H7 (cell line): ENCODE measurements at places on chromosomes 4 and X. TPM values are rescaled to one million over a fixed set of nuclear protein-coding genes. Genes with fewer than 3 reads are reported as not detected.
A peak's percentile ranks its signal among the peaks of the same experiment; 100 is the strongest.

DNA sequence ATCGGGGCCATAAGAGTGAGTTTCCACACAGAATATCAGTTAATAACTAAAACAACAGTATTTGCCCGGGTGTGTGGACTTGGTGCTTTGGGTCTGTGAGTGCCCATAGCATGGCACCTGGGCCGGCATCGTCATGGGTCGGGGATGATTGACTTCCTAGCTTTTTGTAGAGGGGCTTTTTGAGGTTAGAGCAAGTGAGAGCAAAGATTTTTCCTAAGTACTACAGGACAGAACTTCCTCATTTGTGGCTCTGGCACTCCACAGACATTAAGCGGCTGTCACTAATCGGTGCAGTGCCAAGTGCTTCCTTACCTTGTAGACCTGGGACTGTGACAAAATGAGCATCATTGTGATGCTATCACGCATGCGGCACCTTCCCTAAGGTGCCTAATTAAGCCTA, 81.0 kb downstream of the SHROOM2 start:
- no peak for DNase-seq

The GUCY1A1 gene
- total RNA-seq, result 0.10 TPM in 1 of 2 replicates, not detected in the other

- no peak for DNase-seq
These were observed 95.6 kb downstream of the ADAMTS3 start for GRCh38 chr4:72473434-72473900.

DNA sequence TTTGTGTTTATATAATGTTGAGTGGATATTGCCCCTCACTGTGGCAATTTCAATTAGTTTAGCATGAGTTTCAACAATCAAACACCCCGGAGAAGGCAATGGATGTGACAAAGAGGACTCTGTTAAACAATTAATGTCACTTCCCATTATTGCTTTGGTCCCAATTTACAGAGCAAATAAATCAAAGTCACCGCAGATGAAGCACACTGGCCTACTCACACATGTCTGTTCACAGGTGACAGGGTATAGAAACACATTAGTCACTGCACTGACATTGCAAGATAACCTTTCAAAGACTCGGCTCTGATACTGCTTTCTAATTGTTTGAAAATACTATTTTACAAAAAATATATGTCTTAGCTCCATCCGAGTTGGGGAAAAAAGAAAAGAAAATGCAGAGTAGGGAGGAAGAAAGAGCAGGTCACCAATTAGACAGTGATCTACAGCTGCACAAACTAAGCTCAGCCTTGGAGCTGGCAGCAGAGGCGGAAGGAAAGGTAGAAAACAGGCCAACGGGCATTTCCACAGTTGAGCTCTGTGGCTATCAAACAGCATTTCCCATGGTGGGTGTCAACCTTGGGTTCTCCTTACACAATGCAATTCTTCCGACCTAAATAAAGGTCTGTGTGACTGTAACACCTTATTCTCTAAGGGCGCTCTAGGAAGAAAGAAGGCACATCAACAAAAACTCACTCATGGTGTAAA, 53.9 kb downstream of the PPARGC1A start:
- no peak for DNase-seq

The TMEM150C gene
- total RNA-seq, result 2.4 and 3.3 TPM in 2 replicates

DNA sequence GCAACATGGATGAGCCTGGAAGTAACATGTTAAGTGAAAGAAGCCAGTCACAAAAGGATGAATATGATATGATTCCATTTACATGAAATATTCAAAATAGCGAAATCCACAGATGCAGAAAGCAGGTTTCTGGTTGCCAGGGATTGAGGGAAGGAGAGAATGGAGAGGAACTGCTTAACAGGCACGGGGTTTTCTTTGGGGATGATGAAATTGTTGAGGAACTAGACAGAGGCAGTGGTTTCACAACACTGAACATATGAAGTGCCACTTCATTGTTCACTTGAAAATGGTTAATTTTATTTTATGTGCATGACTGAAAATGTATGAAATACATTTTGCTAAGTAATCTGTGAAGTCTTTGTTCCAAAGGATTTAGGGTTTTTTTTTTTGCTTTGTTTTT, 182.5 kb upstream of the TBL1X start:
- DNase-seq, result no peak

The OPRPN gene
- not detected in 2 replicates for total RNA-seq

DNA sequence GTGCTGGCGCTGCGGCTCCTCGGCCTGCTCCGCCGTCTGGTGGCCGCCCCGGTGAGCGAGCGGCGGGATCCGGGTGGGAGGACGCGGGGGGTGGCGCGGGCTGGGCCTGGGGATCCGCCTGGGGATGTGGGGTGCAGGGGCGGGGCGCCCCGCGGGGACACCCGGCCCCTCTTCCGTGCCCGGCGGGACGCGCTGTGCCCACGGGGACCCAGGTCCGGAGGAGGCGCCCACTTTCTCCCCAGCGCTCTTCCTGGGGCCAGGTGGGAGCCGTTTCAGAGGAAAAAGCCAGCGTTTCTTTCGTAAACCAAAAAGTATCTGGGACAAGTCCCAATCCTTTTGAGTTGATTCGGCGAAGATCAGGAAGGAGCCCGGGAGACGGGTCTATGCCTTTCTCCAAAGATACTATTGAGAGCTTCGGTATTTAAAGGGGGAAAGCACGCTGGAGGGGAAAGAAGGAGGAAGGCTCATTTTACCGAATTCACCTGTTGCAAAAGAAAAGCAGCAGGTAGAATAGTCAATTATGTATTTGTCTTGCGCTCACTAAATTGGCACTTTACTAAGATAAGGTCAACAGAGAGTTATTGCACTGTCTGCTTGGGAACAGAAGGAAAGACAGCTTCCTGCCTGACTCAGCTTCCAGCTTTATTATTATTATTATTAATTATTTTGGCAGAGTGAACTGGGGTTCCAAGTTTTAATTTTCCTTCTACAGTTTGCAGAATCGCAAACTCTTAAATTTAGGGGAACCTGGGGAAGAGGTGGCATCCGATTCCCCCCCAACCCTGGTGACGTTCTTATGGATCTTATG, 81.5 kb upstream of the CD99 start:
- no peak for DNase-seq

GRCh38 chr4:132865458-132865857, 283.6 kb upstream of the PCDH10 start:
- no peak for DNase-seq

The STBD1 gene
- total RNA-seq, result 1.6 and 1.7 TPM in 2 replicates

DNA sequence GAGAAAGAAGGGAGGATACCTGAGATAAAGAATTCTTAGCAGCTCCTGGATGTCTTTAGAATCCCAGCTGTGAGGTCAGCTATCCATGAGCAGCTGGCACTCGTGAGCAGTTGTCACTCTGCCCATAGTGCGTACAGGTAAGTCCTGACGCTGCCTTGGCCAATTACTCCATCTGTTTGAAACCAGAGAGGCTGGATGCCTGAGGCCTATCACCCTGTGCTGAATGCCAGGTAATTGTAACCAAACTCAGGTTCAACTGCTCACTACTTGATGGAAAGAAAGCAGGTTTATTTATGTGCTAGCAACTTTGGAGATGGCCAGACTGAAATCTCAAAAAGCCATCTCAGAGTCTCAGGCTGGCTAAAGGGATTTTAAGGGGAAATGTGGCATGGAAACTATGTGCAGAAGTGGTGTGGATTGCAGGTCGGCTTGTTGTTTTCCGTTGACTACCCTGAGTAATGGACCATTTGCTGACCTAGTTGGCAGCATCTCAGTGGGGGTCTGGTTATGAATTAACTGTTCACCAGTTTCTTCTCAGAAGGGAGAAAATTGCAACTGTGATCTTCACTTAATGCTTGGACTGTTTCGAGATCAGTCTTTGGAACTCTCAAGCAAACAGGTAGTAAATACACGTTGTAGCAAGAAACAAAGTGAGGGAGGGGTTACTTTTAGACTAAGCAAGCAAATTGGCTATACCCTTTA, 1614.0 kb upstream of the PCDH10 start:
- no peak for DNase-seq

DNA sequence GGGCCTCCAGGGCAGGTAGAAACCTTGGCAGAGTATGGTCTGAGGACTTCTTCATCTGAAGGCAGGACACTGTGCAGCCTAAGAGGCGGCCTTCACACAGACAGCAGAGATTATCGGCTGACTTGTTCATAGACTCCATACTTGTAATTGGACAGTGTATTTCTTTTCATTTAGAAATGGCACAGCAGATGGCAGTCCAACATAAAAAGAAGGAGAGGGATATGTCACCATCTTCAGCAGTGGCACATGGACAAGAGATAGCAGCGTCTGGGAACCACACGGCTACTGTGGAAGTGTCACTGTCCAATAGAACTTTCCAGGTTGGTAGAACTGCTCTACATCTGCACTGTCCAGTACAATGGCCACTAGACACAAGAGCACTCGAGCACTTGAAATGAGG, 21.7 kb upstream of the GEMIN8 start:
- no peak for DNase-seq

DNA sequence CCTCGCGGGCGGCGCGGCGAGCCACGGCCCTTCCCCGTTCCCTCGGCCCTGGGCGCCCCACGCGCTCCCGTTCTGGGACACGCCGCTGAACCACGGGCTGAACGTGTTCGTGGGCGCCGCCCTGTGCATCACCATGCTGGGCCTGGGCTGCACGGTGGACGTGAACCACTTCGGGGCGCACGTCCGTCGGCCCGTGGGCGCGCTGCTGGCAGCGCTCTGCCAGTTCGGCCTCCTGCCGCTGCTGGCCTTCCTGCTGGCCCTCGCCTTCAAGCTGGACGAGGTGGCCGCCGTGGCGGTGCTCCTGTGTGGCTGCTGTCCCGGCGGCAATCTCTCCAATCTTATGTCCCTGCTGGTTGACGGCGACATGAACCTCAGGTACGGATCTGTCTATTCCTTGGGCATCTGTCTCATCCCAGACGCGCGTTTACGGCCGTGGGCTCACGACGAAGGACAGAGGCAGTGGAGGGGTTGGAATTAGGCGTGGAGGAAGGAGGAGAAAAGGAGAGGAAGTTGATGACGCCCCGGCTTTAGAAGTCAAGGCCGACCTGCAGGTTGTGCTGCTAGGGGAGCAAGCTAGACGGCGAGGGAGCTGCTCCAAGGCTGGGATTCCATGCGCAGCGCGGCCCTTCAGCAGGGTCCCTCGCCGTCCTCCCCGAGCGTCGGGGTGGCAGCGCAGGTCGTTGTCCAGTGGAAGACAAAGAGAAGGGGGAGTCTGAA, 792 bp downstream of the SLC10A4 start:
- DNase-seq, result peak; percentile 61

- DNase-seq, result no peak
These were observed 102.8 kb upstream of the NOCT start for GRCh38 chr4:138912704-138913340.

- DNase-seq, result no peak
These were observed 696 bp upstream of the CA5B start for GRCh38 chrX:15737190-15737958.

DNA sequence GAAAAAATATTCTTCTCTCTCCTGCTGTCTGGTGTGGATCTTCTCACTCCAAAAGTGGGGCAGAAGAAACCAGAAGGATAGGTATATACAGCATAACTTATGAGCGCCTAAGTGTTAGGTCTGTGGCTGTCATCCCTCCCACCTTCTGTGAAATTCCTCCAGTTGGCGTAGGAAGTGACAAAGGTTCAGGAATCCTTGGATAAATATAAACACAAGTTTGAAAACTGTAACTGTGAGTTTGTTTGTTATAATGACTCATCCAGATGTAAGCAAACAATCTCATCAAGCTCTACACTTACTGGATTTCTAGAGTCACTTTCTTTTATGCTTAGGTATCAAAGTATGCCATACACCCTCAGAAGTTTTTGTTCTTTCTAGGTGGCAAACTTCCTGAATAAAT, 405.2 kb downstream of the FAT4 start:
- DNase-seq, result no peak

DNA sequence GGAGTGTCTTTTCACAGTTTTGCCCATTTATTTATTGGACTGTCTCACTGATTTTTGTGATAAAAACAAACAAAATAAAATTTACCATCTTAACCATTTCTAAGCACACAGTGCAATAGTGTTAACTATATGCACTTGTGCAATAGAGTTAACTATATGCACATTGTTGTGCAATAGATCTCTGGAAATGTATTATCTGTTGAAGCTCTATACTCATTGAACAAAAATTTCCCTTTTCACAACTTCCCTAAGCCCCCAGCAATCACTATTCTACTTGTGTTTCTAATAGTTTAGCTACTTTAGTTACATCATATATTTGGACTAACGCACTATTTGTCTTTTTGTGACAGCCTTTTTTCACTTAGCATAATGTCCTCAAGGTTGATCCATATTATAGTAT, 59.7 kb upstream of the BEX4 start:
- DNase-seq, result no peak

DNA sequence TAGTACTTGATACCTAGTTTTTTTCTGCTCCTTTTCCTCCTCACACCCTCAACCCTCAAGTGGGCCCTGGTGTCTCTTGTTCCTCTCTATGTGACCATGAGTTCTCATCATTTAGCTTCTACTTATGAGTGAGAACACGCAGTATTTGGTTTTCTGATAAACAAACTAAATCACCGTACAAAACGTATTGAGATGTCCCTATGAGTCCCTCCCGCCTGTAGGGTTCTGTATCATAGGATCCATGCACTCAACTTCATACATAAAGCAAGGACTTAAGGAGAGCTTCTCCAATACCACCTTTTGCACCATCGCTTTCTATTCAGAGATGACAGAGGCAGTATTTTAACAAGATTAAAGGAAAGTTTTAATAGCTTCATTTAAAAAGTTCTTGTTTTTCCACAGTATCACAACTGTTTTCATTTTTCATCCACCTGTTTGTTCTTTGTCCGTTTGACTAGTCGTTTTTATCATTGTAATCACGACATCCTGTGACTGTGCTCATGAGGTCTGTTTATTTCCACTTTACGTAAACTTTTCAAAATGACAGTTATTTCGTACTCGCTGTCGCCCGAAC, 457 bp upstream of the RAB9A start:
- no peak for DNase-seq

DNA sequence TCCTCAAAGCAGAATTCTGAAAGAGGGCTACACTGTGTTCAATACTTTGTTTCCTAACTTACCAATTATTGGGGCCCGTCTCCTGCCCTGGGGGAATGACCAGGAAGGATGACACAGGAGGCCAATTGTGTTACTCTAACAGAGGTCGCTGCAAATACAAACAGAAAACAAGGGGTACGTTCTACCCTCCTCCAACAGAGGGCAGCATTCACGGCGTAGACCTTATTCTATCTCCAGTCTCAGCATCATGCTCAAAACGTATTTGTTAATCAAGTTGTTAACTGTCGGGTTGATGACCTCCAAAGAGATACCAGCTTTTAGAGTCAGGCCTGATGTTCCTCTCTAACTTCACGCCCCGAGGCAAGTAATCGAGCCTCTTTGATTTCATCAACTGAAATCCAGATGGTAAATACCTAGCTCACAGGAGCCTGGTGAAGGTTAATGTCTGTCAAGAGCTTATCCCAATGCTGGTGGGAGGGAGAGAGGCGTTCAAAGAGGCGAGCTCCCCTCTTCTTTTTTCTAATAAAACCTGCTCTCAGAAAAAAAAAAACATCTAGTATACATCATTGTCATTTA, 181.0 kb upstream of the KCNIP4 start:
- peak; percentile 43 for DNase-seq

- DNase-seq, result no peak
These were observed 44.1 kb downstream of the DTHD1 start for GRCh38 chr4:36325499-36325898.

The SCML1 gene
- 1.9 and 2.3 TPM in 2 replicates for total RNA-seq

GRCh38 chrX:18885328-18886004, 98.4 kb downstream of the PHKA2 start:
- peak; percentile 39 for DNase-seq

The STATH gene
- total RNA-seq, result not detected in 2 replicates

GRCh38 chr4:3722446-3723231, 43.5 kb upstream of the ADRA2C start:
- DNase-seq, result no peak

- no peak for DNase-seq
These were observed 20.1 kb downstream of the SLC7A11 start for GRCh38 chr4:138222046-138222445.

GRCh38 chr4:7217474-7218321, 25.4 kb downstream of the SORCS2 start:
- peak; percentile 53 for DNase-seq

The GABRA4 gene
- total RNA-seq, result 0.07 TPM in 1 of 2 replicates, not detected in the other

The GRID2 gene
- total RNA-seq, result 19.1 and 25.6 TPM in 2 replicates
